ENCODE measurements at places on chromosomes 7 and 10. TPM values are rescaled to one million over a fixed set of nuclear protein-coding genes. Genes with fewer than 3 reads are reported as not detected.

DNA sequence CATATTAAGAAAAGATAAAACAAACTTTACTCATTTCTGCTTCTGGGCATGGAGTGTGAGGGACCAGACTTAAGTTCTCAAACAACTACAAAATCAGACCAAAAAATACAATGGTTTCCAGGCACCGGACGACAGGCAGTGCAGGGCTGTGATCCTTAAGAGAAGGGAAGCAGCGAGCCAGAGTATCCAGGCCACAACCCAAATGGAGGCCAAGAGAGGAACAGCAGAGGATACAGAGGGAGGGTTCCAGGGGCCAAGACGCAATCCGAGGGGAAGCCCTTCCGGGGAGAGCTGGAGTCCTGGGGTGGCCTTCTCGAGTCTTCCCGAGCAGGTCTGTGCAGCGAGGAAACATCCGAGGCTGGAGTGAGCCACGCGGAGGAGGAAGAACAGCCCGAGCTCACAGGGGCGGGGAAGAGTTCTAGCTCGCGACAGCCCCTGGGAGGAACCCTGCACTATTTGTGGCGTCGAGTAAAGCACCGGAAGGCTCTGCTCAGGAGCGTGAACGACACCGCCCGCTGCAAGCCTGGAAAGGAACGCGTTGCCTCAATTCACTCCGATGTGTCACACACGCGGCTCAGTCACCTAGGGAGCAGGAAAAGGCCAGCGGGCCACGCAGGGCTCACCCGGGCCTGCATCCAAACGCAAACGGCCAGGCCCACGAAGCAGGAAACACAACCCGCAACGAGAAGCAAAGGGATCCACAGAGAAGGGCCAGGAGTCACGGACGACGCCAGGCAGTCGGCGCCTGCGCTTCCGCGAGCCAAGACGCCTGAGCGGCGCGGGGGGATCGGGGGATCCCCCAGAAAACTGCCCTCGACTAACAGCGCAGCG lies 933 bp upstream of the RNF32 start:
- H3K4me3 ChIP-seq = peak overlapping the region; percentile 97
- H3K27ac ChIP-seq = peak overlapping the region; percentile 99
- no peak for DNase-seq
- peaks cover 41% of the 10 kb centered on the region for H3K4me1 ChIP-seq
- H3K36me3 ChIP-seq = peaks cover 24% of the 10 kb centered on the region

DNA sequence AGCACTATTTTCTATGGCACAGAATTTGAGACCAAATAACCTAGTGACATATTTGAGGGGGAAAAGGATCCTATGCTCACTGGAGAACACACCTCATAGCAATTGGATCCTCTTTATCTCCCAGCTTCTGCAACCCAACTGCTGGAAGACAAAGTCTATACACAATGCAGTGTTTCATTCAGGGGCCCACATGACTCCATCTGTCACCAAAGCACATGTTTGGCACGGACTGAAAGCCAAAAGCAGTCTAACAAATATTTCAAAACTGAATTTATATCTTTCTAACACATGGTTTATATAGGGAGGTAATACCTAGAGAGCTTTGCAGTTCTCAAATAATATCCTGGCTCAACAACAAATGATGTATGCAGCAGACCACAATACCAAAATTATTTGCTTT lies 39.2 kb downstream of the ADAM12 start:
- H3K27me3 ChIP-seq = no peaks in the 10 kb centered on the region
- no peak for DNase-seq
- H3K36me3 ChIP-seq = no peaks in the 10 kb centered on the region
- H3K4me1 ChIP-seq = no peaks in the 10 kb centered on the region
- no peak overlapping the region for H3K4me3 ChIP-seq

The HABP2 gene
- total RNA-seq = not detected

DNA sequence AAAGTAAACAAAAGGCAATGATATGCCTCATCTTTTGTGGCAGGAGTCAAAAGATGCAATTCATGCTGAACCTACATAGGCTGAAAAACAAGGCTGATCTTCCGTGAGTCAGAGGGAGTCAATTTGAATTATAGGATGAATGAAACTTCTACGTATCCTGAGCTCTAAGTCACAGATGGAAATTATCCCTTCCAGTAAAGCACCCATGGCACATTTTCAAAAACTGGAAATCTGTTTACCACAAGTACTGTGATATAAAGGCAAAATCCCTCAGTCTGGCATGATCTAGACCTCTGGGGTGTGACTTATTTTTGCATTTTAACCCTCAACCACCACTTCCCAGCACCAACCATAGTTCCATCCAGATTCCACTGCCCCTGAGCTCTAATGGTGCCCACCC lies 69.6 kb downstream of the NRG3 start:
- no peak overlapping the region for H3K4me3 ChIP-seq
- H3K4me1 ChIP-seq = no peaks in the 10 kb centered on the region
- no peak overlapping the region for H3K27ac ChIP-seq
- no peaks in the 10 kb centered on the region for H3K36me3 ChIP-seq
- no peaks in the 10 kb centered on the region for H3K27me3 ChIP-seq

Measured in activated CD4-positive, alpha-beta T cell treated with anti-CD3 and anti-CD28 coated beads, Interleukin-2, amount 10 ng/mL, durations not matched to agents 24 days and 14 days (primary cell).